GM23338 (cell line): ENCODE measurements at places on chromosomes 7 and 10. TPM values are rescaled to one million over a fixed set of nuclear protein-coding genes. Genes with fewer than 3 reads are reported as not detected.

GRCh38 chr7:9264395-9264794 lies 831.0 kb downstream of the NXPH1 start:
- H3K4me3 ChIP-seq = no peak overlapping the region
- H3K36me3 ChIP-seq = peaks cover 5% of the 10 kb centered on the region; the same call in 1 of the 2 replicates
- no peaks in the 10 kb centered on the region for H3K4me1 ChIP-seq
- DNase-seq = no peak
- no peak overlapping the region for H3K27ac ChIP-seq
- H3K27me3 ChIP-seq = no peaks in the 10 kb centered on the region

GRCh38 chr7:91228327-91228726 lies 35.9 kb upstream of the FZD1 start:
- no peaks in the 10 kb centered on the region for H3K36me3 ChIP-seq
- H3K4me1 ChIP-seq = no peaks in the 10 kb centered on the region
- H3K27ac ChIP-seq = no peak overlapping the region
- DNase-seq = no peak
- no peaks in the 10 kb centered on the region for H3K27me3 ChIP-seq
- no peak overlapping the region for H3K4me3 ChIP-seq

- H3K4me1 ChIP-seq = no peaks in the 10 kb centered on the region
- no peak overlapping the region for H3K27ac ChIP-seq
- no peak for DNase-seq
- no peak overlapping the region for H3K4me3 ChIP-seq
- H3K27me3 ChIP-seq = no peaks in the 10 kb centered on the region
Observed at GRCh38 chr10:14758994-14759664, 15.6 kb downstream of the FAM107B start.

DNA sequence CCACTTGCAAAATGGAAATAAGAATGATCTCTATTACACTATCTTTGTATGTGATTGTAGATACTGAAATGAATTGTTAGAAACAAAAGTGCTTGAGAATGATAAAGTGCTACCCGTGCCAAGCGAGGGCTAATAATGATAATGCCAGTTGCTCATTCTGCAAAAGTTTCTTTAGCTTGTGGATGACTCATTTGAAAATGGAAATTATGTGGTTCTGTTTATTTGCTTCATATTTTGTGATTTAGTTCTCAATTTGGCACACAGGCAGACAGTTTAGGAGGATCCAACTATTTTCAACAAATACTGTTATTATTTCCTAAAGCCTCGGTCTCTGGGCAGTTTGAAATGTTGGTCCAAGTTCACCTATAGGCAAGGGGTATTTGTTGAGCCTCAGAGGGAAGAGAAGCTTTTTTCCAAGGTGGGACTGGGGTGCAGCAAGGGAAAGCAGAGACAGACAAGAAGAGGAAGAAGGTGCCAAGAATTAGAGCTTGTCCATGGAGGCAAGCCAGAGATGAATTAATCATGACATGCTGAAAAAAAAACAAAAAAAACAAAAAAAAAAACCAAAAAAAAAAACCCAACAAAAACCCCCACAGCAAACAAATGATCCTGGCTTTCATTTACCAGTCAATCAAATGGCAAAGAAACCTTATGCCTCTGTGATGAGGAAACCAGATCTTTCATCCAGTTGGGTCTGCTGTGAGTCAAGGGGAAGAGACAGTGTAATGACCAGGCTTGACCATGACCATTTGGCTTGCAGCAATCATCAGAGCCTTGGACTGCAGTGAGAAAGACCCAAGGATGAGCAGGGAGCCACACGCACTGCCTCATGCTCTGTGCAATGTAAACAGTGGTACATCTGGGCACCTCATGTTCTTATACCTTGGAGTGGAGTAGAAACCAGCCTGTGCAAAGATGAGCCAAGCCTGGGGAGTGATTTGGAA lies 285.0 kb upstream of the HABP2 start:
- H3K4me3 ChIP-seq = no peak overlapping the region
- H3K4me1 ChIP-seq = 0 out of 2 replicates have a peak, but pooled peaks cover 6% of the 10 kb centered on the region
- no peak for DNase-seq
- no peaks in the 10 kb centered on the region for H3K36me3 ChIP-seq

GRCh38 chr7:38189231-38189938 lies 11.3 kb downstream of the STARD3NL start:
- H3K27ac ChIP-seq = 0 out of 2 replicates have a peak overlapping the region, but pooled peaks have one; percentile 26
- no peaks in the 10 kb centered on the region for H3K36me3 ChIP-seq
- no peak overlapping the region for H3K4me3 ChIP-seq
- H3K27me3 ChIP-seq = no peaks in the 10 kb centered on the region

- H3K4me3 ChIP-seq = no peak overlapping the region
- no peak overlapping the region for H3K27ac ChIP-seq
- no peaks in the 10 kb centered on the region for H3K27me3 ChIP-seq
- H3K36me3 ChIP-seq = no peaks in the 10 kb centered on the region
- no peaks in the 10 kb centered on the region for H3K4me1 ChIP-seq
Observed at GRCh38 chr10:130025326-130025725, 61.3 kb upstream of the EBF3 start.

DNA sequence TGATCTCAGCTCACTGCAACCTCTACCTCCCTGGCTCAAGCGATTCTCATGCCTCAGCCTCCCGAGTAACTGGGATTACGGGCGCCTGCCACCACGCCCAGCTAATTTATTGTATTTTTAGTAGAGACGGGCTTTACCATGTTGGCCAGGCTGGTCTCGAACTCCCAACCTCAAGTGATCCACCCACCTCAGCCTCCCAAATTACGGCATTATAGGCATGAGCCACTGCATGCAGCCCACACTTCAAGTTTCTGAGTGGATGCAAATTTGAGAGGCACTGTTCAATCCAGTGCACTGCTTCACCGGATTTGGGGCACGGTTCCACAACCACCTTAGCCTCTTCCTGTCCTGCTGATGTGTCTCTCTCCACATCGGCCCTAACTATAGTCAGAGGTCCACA lies 16.5 kb downstream of the CNPY1 start:
- no peak for DNase-seq
- H3K4me1 ChIP-seq = peaks cover 6% of the 10 kb centered on the region; the same call in 1 of the 2 replicates
- no peak overlapping the region for H3K27ac ChIP-seq
- no peak overlapping the region for H3K4me3 ChIP-seq
- no peaks in the 10 kb centered on the region for H3K36me3 ChIP-seq
- H3K27me3 ChIP-seq = peaks cover 53% of the 10 kb centered on the region

GRCh38 chr10:61376908-61377368 lies 76.2 kb downstream of the TMEM26 start:
- no peaks in the 10 kb centered on the region for H3K27me3 ChIP-seq
- no peak overlapping the region for H3K27ac ChIP-seq
- H3K4me1 ChIP-seq = no peaks in the 10 kb centered on the region
- no peak for DNase-seq

DNA sequence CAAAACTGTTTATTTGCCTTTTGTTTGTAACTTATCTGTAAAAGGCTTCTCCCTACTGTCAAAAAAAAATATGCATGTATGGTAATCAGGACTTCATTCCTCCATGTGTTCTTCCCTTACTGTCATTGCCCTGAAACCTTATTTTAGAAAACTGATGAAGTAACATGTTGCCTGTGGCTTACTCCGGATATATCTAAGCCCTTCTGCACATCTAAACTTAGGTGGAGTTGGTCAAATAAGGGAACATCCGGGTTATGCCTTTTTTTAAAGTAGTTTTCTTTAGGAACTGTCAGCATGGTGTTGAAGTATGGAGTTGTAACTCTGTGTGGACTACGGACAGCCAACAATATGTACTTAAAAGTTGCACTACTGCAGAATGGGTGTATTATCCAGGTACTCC lies 6.2 kb downstream of the SAR1A start:
- no peak for DNase-seq
- H3K4me3 ChIP-seq = no peak overlapping the region
- 0 out of 2 replicates have a peak, but pooled peaks cover 7% of the 10 kb centered on the region for H3K36me3 ChIP-seq
- H3K27me3 ChIP-seq = no peaks in the 10 kb centered on the region
- no peak overlapping the region for H3K27ac ChIP-seq

GRCh38 chr10:30581779-30582380 lies 47.7 kb downstream of the LYZL2 start:
- H3K27ac ChIP-seq = no peak overlapping the region
- H3K4me3 ChIP-seq = no peak overlapping the region
- H3K27me3 ChIP-seq = no peaks in the 10 kb centered on the region
- H3K4me1 ChIP-seq = peaks cover 7% of the 10 kb centered on the region; the same call in 1 of the 2 replicates

GRCh38 chr10:23106331-23107072 lies 11.1 kb downstream of the MSRB2 start:
- H3K4me1 ChIP-seq = peaks cover 4% of the 10 kb centered on the region; the same call in 1 of the 2 replicates
- peak; percentile 47 for DNase-seq
- H3K27ac ChIP-seq = no peak overlapping the region
- H3K4me3 ChIP-seq = no peak overlapping the region
- H3K36me3 ChIP-seq = no peaks in the 10 kb centered on the region
- no peaks in the 10 kb centered on the region for H3K27me3 ChIP-seq

- H3K27ac ChIP-seq = no peak overlapping the region
- peak; percentile 61 for DNase-seq
Observed at GRCh38 chr7:32298408-32299132, 191.6 kb downstream of the LSM5 start.

GRCh38 chr10:53724581-53724980 lies 952.0 kb upstream of the MBL2 start:
- H3K27ac ChIP-seq = no peak overlapping the region
- H3K4me3 ChIP-seq = no peak overlapping the region
- no peaks in the 10 kb centered on the region for H3K4me1 ChIP-seq
- no peaks in the 10 kb centered on the region for H3K36me3 ChIP-seq

DNA sequence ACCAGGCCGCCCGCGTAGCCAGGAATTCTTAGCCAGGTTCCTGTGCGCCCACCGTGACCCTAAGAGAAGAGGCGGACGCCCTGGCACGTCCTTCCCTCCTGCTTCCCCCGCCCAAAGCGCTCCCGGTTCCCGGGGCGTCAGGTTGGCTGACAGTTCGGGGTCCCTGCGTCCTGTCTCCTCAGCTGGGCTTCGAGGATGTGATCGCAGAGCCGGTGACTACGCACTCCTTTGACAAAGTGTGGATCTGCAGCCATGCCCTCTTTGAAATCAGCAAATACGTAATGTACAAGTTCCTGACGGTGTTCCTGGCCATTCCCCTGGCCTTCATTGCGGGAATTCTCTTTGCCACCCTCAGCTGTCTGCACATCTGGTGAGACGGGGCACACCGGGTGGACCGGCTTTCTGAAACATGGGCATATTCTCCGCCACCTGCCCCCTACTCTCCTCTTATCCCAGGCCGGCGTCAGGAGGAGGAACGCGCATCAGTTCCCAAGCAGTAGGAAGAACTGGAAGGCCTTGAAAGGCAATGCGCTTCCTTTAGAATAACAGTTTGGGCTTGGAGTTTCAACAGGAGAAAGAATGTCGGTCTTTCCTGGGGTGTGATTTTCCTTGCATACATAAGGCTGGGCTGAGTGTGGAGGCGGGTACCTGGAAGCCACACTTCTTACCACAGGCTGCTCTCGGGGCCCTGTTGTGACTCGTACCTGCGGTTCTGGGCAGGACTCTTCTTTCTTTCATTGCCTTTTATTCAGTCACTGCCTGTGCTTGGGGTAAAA lies 728 bp downstream of the CAV2 start:
- H3K4me3 ChIP-seq = peak overlapping the region; percentile 87
- H3K27ac ChIP-seq = no peak overlapping the region
- peaks cover 11% of the 10 kb centered on the region for H3K4me1 ChIP-seq
- peak; percentile 71 for DNase-seq

The WIPF3 gene
- 5.7 and 5.9 TPM in 2 replicates for total RNA-seq

The APBB1IP gene
- total RNA-seq = 0.14 TPM in 1 of 2 replicates, not detected in the other

The MAGI2 gene
- 26.4 and 31.4 TPM in 2 replicates for total RNA-seq

The ZFYVE27 gene
- total RNA-seq = 20.7 and 25.8 TPM in 2 replicates

The CREB5 gene
- 1.7 and 2.4 TPM in 2 replicates for total RNA-seq

The HERC4 gene
- total RNA-seq = 60.4 and 67.2 TPM in 2 replicates

The C10orf95 gene
- total RNA-seq = 0.69 TPM in 1 of 2 replicates, not detected in the other

The SMNDC1 gene
- total RNA-seq = 28.4 and 29.9 TPM in 2 replicates

The SERPINE1 gene
- 0.97 and 2.0 TPM in 2 replicates for total RNA-seq

The NUTM2A gene
- total RNA-seq = 0.27 TPM in 1 of 2 replicates, not detected in the other

The SEMA3A gene
- total RNA-seq = 46.4 and 54.5 TPM in 2 replicates

The MBL2 gene
- not detected in 2 replicates for total RNA-seq
